ENCODE measurements at places on chromosomes 12 and 14. TPM values are rescaled to one million over a fixed set of nuclear protein-coding genes. Genes with fewer than 3 reads are reported as not detected.

GRCh38 chr12:20524113-20524512 is 155.8 kb downstream of the PDE3A start:
- no peak for DNase-seq

GRCh38 chr12:70774055-70774454 is 136.8 kb upstream of the PTPRB start:
- no peak for DNase-seq

GRCh38 chr12:46452061-46452615 is 79.6 kb upstream of the SLC38A2 start:
- DNase-seq: no peak

GRCh38 chr12:99257672-99258071 is 389.9 kb upstream of the GARIN6 start:
- DNase-seq: no peak

- no peak for DNase-seq
Observed at GRCh38 chr14:77782202-77782601, 17.7 kb upstream of the ADCK1 start.

Gene KRT3
- not detected for polyA plus RNA-seq
